Fibroblast of pulmonary artery (primary cell): ENCODE measurements at places on chromosomes 4 and X.
A peak's percentile ranks its signal among the peaks of the same experiment; 100 is the strongest.

DNA sequence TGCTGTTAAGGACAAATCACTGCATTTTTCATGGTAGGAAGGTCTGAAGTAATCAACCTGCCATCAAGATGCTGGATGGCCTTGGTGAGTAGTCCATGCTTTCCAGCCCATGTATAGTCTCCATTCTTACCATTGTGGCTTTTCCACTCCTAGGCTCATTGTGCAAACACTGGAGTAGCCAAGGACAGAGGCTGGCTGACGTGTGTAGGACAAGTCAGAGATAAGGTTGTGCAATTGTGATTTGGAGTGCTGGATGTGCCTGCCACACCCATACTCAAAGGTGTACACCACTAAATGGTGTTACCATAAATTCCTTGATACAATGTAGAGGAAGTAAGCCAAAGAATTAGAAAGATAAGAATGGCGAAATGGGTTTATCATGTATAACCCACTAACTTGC lies 26.3 kb upstream of the RADX start:
- DNase-seq = no peak

- DNase-seq = no peak
Measured at GRCh38 chrX:31993637-31994036, 921.8 kb upstream of the FTHL17 start.

DNA sequence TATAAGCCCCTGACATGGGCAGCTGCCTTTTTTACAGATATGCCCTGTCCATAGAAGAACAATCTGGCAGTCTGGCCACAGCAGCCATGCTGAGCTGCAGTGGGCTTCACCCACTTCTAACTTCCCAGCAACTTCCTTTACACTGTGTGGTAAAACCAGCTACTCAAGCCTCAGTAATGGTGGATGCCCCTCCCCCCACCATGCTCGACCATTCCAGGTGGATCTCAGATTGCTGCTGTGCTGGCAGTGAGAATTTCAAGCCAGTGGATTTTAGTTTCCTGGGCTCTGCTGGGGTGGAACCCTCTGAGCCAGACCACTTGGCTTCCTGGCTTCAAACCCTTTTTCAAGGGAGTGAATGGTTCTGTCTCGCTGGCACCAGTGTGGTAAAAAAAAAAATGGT lies 355.9 kb upstream of the EDA2R start:
- DNase-seq = no peak

GRCh38 chr4:90375081-90375480 lies 247.9 kb downstream of the CCSER1 start:
- DNase-seq = no peak

DNA sequence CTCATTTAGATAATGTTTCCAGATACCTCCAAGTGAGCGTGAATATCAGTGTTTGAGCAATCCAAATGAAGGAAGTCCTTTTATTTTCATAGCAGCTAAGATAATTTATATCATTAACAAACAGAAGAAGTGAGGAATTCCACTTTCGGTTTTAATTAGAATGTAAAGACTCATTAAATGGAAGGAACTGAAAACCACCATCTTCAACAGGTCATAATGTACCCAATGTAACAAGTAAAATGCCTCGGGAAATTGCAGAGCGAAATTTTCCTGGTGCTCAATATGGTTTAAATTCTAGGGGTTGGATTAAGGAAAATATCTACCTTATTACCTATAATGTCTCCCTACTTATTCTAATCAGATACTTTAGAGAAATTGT lies 33.9 kb upstream of the SLC9A7 start:
- no peak for DNase-seq

DNA sequence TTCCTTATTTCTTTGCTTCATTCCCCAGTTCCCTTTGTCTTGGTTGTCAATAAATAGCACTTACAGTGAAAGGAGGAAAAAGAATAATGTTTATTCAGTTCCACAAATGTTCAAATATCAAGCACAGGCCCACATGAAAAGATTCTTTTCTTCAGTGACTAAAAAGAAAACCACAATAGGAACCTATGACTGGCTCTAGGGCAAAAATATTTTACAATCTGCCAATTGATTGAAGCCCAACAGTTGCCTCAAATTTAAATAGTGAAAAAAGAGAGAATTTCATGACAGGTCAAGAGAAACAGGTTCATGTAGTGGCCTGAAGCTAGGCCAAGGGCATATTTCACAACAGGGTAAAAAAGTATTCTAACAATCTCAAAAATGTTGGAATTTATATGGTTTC lies 553.8 kb downstream of the CENPC start:
- DNase-seq = no peak

DNA sequence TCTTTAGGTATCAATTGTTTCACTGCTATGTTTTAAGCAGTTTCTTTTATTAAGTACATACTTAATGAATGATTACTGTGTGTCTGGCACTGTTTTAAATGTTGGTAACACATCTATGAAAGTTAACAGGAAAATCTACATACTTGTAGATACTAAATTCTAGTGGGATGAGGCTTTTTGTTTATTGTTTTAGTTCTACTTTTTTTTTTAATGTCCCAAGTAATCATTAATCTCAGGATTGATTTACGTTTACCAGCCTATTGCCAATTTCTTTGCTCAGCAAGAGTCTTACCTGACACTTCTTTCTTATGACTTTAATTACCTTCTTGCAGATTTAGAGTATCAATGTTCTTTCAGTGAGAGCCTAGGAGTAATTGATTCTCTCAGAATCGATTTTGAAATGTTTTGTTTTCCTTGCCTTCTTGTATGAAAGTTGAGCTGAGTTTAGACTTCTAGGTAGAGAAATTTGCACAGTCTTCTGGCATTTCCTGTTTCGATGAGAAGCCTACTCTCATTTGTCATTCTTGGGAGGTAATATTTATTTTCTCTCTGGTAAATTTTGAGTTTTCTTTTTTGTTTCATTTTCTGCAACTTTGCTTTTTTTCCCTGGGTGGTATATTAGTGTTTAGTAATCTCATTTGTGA lies 235.2 kb upstream of the ANKRD50 start:
- DNase-seq = peak; percentile 49

DNA sequence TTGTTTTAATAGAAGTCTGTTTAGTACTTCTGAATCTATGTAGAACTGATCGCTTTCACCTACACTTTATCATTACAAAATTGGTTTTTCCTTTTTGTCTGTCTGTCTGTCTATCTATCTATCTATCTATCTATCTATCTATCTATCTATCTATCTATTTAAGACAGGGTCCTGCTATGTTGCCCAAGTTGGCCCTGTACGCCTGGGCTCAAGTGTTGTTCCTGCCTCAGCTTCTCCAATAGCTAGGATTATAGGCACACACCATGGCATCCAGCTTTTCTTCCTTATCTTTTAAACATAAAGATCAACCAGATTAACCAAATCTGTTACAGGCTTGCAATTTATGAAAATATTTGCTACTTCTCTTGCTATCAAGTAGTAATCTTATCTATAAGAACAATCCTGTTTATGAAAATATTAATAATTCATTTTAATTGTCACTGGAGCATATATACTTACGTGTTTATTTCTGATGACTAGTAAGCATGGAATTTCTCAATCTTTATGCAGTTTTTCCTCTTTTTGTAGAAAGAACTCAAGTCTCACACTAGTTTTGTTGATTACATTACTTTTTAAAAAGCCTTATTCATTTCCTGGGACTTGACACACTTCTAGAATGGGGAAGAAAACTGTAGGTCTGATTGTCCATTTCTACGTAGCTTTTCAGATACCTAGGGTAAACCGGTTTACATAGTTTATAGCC lies 24.5 kb downstream of the KIAA0232 start:
- peak; percentile 26 for DNase-seq

GRCh38 chr4:76950052-76950955 lies 752 bp downstream of the SEPTIN11 start:
- peak; percentile 44 for DNase-seq

- no peak for DNase-seq
Measured at GRCh38 chr4:142281999-142282398, 564.1 kb downstream of the INPP4B start.

DNA sequence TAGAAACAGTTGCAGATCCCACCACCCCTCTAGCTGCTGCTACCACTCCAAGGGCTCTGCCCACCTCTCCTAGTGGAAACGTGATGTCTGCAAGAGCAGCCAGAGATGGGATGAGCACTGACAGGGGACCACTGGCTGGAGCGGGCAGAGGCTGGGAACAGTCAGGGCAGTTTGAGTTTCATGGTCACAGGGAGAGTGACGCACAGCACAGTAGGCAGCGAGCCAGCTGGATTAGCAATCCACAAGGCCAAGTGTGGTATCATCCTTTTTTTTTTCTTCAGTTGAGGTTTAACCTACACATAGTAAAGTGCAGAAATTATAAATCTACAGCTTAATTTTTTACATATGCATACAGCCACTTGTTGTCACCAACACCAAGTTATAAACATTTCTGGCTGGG lies 6.4 kb upstream of the SCML2 start:
- DNase-seq = no peak

- DNase-seq = peak; percentile 7
Measured at GRCh38 chr4:30696191-30696590, 24.0 kb upstream of the PCDH7 start.

GRCh38 chrX:134512566-134512965 lies 52.6 kb downstream of the HPRT1 start:
- peak; percentile 75 for DNase-seq

DNA sequence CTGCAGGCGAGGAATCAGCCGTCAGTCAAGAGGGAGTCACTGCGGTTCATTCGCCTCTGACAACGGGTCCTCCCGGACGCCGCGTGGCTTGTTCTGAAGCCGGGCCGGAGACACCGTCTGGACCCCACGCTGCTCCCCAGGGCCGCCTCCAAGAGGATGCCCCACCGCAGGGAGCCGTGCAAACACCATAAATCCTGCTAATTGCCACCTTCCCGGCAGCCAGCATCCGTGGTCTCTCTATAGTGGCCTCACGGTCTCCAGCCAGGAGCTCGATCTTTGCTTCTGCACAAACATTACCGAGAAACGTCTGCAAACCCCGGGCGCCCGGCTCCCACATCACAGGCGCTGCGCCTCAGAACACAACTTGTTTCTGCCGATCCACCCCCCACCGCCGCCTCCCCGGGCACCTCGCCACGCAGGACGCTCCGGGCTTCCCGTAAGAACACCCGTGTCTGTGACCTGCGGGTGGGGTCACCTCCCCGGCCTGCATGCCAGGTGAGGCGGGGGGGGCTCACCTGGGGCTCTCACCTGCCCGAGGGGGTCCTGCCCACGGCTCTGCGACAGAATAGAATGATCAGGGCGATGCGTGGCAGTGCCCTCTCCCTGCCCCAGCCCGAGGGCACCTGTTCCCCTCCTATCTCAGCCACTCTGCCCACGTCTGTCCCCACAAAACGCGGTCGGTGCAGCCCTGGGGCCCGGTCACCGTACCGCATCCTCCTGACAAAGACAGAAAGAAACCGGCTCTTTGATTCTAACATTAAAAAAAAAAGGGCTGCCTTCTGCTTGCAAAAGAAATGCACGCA lies 32.4 kb upstream of the PPP2R3B start:
- DNase-seq = no peak

DNA sequence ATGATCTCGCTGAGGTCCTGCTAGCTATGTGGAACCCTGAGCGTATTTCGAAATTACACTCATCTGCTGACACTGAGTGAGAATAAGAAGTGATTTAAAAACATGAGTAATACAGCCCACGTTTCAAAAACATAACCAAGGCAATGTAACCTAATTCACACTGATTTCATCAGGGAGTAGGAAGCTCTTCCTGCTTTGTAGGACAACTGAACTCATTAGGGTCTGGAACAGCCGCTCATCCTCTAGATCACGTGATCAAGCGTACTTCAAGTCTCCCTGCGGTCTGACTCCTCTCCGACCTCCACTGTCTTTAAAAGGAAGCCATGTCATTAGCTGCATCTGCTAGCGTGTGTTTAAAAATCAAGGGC lies 138.0 kb downstream of the NSUN7 start:
- DNase-seq = peak; percentile 59

GRCh38 chr4:70614184-70614555 lies 14.4 kb upstream of the ENAM start:
- DNase-seq = no peak

DNA sequence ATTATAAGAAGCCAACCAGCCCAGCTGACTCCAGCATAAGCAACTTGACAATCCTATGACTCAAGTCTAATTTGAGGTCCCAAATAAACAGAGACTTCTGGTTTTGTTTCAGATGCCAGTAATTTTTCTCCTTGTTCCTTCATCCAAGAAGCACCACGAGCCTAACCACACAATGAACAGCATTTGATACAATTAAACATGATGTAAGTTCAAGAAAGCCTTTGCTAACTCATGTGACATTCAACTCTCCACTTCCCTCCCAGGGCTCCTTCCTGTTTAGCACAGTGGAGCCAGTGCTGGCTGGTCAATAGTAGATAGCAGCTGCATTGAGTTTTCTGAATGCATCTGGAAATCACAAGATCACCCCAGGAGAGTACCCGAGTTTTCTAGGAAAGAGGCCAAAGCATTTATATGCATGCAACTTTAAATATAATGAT lies 206.3 kb downstream of the ARHGAP24 start:
- peak; percentile 95 for DNase-seq

- no peak for DNase-seq
Measured at GRCh38 chrX:1351981-1352714, 15.6 kb downstream of the IL3RA start.

GRCh38 chr4:43360296-43360695 lies 467.8 kb downstream of the GRXCR1 start:
- DNase-seq = no peak

DNA sequence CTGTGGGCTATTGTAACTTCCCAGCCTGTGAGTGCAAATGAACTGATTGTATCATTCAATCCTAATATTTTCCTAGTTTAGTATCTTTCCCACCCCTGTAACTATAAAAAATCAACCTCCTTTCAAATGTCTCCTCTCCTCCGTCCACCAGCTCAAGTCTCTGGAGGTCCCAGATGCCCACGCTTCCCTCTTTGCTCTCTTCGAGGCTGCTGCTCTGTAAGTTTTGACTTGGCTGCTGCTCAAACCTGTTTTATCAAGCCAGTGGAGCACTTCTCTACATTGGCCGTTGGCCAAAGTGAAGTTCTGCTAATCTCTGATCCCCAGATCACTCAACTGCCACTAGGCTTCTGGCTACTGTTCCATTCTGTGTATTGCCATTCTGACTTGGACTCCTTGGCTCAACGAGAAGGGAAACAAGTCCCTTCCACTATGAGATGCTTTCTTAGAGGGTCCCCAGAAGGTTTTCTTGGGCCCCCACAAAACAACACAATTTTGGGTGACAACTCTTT lies 60.7 kb upstream of the RAPGEF2 start:
- DNase-seq = no peak

DNA sequence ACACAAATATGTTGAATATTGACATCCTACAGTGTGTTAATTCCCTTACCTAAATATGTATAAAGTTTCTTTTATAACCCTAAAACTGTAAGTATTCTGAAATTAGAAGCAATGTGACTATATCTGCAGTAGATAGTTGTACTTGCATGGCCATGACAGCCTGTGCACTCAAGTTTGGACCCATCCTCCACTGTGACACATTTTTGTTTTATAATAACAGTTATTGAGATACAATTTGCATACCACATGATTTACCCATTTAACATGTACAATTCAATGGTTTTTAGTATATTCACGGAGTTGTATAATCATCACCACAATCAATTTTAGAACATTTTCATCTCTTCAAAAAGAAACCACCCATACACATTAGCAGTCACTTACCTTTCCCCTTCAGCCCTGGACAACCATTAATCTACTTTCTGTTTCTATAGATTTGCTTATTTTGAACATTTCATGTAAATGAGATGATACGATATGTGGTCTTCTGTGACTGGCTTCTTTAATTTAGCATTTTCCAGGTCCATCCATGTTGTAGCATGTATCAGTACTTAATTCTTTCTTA lies 29.6 kb downstream of the HERC3 start:
- no peak for DNase-seq

GRCh38 chr4:129314781-129315180 lies 218.8 kb downstream of the C4orf33 start:
- DNase-seq = no peak
